ENCODE measurements at places on chromosomes 1 and 21.

GRCh38 chr1:244319283-244320132, 132.2 kb downstream of the ADSS2 start:
- no peak for DNase-seq

- DNase-seq = no peak
Measured at GRCh38 chr1:109771712-109772657, 8.3 kb upstream of the EPS8L3 start.

DNA sequence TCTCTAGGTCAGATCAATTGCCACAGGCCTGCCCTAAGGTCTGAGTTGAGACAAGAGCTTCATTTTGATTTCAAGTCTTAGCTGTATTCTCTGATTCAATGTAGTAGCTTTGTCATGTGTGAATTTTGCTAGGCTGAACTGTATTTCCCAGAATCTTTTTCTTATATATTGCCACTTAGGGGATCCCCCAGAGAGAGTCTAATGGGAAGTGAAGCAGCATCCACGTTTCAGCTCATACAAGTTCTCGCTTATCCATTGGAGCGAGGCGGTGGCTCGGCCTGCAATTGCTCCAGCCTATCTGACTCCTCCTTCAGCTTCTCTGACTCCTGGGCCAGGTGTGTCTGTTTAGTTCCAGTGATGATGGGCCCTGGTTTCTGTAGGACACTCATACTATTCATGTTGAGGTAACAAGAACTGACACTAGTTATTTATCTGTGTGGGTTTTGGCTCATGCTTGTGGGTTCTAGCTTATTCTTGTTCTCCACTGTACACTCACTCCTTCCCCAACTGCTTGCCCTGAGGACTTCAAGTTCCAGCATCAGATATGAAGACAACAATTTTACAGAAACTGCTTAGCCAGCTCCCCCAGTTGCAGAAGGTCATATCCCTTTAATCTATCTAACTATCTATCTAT, 48.2 kb downstream of the TBX19 start:
- DNase-seq = no peak

GRCh38 chr1:8077602-8078001, 51.5 kb upstream of the ERRFI1 start:
- no peak for DNase-seq

DNA sequence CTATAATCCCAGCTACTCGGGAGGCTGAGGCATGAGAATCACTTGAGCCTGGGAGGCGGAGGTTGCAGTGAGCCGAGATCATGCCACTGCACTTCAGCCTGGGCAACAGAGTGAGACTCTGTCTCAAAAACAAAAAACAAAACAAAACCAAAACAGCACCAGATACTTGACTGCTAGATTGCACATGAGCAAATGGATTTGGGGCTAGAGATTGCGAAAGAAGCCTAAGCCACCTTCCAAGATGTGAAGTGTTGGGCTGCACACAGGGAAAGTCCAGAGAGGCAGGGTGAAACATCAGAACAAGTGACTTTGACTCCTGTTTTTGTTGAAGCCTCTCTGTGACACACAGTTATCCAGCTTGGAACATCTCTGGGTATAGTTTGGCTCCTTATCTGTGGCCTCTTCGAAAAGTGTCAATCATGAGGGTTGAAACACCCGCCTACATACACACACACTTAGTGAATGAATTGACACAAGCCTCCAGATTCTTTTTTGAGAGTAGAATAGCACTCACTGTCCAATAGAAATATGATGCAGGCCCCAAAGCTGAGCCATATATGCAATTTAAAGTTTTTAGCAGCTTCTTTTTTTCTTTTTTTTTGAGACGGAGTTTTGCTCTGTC, 34.2 kb upstream of the GPR137B start:
- no peak for DNase-seq

- DNase-seq = no peak
Measured at GRCh38 chr1:9397997-9398526, 105.4 kb downstream of the SPSB1 start.
